Activated CD8-positive, alpha-beta T cell treated with anti-CD3 and anti-CD28 coated beads for 36 hours (primary cell): ENCODE measurements at places on chromosomes 7 and 10.

DNA sequence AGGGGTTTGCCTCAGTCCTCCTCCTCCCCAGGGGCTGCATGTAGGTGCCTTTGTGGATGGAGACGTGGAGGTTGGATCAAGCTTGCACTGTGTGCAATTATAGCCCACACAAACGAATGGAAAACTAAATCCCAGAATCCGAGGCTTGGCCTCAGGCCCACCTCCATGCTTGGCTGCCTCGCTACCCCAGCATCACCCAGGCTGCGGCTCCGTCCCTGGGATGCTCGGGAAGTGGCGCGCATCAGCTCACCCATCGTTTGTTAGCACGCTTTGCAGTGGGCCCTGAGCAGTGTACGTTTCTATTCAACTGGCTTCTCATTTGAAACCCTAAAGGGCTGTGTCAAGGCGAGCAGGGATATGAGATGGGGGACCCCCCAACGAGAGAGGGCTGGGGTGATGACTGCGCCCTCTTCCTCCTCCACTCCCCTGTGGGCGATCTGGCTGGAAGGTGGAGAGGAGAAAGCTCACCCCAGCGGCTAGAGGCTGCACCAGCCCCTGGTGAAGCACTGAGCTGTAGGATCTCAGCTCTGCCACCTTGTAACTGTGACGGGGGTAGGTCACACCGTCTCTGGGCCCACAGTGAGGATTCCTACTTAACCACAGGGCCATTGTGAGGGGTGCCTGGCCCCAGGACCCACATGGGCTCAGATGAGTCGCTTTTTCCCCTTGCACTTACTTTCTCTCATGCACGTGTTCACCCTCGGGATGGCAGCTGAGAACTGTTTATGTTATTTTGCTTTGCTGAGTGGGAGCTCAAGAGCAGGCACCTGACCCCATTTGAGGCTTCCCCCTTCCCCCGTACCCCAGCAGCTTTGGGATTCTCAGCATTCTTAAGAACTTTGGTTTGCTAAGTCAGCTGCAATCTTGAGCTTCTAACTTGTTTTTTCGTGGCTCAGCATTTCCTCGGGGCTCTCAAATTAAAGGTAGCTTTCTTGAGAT, 12.7 kb upstream of the BTBD16 start:
- H3K36me3 ChIP-seq: no peaks in the 10 kb centered on the region
- no peaks in the 10 kb centered on the region for H3K4me1 ChIP-seq
- H3K27ac ChIP-seq: no peak overlapping the region
- peaks cover 7% of the 10 kb centered on the region for H3K27me3 ChIP-seq

GRCh38 chr7:1053002-1053411, 8.7 kb downstream of the GPR146 start:
- H3K27ac ChIP-seq: no peak overlapping the region
- no peak overlapping the region for H3K4me3 ChIP-seq
- H3K36me3 ChIP-seq: no peaks in the 10 kb centered on the region
- DNase-seq: no peak
- peaks cover 36% of the 10 kb centered on the region for H3K4me1 ChIP-seq

DNA sequence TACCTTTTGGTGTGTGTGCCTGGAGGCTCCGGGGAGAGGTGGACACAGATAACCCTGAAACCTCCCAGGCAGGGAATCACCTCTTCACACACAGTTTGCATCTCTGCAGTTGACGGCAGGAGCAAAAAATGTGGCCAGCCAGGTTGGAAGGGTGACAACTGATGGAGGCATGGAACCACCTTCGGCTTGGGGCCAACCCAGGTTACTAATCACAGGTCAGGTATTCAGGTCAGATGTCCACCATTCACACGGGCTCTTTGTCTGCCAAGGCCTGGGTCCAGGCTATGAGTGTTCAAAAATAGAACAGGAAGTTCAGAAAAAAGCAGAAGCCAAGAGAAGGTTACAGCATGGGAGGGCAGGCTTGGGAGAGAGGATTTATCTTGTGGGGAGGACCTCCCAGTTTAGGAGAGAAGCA, 137.2 kb upstream of the EFCAB10 start:
- no peak overlapping the region for H3K27ac ChIP-seq
- H3K4me3 ChIP-seq: no peak overlapping the region
- H3K4me1 ChIP-seq: no peaks in the 10 kb centered on the region
- no peaks in the 10 kb centered on the region for H3K27me3 ChIP-seq
- H3K36me3 ChIP-seq: no peaks in the 10 kb centered on the region

DNA sequence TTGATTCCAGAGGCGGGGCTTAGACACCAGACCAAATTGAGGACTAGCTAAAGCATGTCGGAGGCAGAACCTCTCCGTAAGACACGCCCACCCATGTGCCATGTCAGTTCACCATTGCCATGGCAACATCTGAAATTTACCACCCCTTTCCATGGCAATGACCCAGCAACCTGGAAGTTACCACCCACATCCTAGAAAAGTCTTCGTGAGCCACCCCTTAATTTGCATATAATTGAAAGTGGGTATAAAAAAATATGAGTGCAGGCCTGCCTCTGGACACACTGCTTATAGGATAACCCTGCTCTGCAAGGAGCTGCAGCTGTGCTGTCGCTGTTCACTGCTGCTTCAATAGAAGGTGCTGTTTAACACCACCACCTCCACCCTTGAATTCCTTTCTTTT, 28.0 kb downstream of the TMEM270 start:
- H3K4me3 ChIP-seq: no peak overlapping the region
- no peak for DNase-seq
- no peak overlapping the region for H3K27ac ChIP-seq
- H3K27me3 ChIP-seq: peaks cover 21% of the 10 kb centered on the region
- H3K36me3 ChIP-seq: no peaks in the 10 kb centered on the region
- H3K4me1 ChIP-seq: peaks cover 8% of the 10 kb centered on the region

DNA sequence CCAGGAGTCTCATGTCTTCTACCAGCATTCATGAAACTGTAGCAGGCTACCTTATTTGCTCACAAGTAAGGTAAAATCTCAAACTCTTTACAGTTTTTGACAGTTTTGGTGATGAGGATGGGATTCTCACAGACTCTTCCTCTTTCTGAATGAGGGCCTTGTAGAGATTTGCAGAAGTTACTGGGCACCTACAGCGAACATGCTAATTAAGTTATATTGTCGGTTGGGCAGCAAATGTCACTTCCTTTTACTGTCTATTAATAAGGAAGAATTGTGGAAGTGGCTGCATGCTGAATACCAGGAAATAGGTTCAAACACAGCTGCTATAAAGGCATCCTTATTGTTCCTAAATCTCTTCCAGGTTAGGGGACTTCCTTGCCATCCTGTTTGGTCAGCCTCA, 189.6 kb downstream of the DNAJC1 start:
- H3K4me1 ChIP-seq: no peaks in the 10 kb centered on the region
- no peak overlapping the region for H3K4me3 ChIP-seq
- DNase-seq: no peak
- no peaks in the 10 kb centered on the region for H3K27me3 ChIP-seq
- peaks cover 10% of the 10 kb centered on the region for H3K36me3 ChIP-seq

DNA sequence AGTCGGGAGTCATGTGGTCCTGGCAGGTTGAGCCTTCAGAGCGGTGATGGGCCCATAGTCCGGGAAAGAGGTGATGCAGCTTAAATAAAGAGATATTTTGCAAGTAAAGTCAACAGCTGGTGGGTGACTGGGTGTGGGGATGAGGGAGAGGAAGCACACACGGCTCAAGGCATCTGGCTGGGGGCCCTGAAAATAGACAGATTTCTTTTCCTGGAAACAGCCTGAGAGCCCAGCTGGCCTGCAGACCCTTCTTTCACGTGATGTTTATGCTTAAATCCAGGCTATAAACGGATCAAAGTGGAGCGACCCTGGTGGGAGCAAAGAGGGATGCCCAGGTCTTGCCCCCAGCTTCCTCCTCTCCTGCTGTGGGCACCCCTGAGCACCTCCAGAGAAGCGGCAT, 149.1 kb downstream of the TEX36 start:
- no peaks in the 10 kb centered on the region for H3K27me3 ChIP-seq
- no peak overlapping the region for H3K4me3 ChIP-seq
- no peaks in the 10 kb centered on the region for H3K4me1 ChIP-seq
- H3K27ac ChIP-seq: no peak overlapping the region

GRCh38 chr7:69019437-69019836, 578.8 kb upstream of the AUTS2 start:
- no peaks in the 10 kb centered on the region for H3K27me3 ChIP-seq
- DNase-seq: no peak
- H3K27ac ChIP-seq: no peak overlapping the region
- H3K4me3 ChIP-seq: no peak overlapping the region
- no peaks in the 10 kb centered on the region for H3K4me1 ChIP-seq
- H3K36me3 ChIP-seq: no peaks in the 10 kb centered on the region

DNA sequence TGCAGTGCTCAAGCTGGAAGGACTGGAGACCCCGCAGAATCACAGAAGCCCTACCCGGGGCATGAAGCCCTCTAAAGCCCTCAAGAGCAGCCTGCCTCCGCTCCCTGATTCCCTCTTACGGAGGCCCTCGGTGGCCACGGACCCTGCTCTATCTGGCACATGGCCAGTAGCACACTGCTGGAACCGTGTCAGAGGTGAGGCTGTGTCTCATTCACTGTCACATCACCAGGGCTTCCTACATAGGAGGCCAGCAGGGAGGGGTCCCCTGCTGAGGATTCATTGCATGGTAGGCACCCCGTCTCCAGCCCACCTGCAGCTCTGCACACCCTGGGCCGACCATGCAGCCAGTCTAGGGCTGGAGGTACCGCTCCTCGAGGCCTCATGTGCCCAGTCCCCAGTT, 259.2 kb downstream of the TNS3 start:
- H3K27ac ChIP-seq: no peak overlapping the region
- DNase-seq: no peak
- H3K4me1 ChIP-seq: no peaks in the 10 kb centered on the region
- no peak overlapping the region for H3K4me3 ChIP-seq
- no peaks in the 10 kb centered on the region for H3K27me3 ChIP-seq
- no peaks in the 10 kb centered on the region for H3K36me3 ChIP-seq

DNA sequence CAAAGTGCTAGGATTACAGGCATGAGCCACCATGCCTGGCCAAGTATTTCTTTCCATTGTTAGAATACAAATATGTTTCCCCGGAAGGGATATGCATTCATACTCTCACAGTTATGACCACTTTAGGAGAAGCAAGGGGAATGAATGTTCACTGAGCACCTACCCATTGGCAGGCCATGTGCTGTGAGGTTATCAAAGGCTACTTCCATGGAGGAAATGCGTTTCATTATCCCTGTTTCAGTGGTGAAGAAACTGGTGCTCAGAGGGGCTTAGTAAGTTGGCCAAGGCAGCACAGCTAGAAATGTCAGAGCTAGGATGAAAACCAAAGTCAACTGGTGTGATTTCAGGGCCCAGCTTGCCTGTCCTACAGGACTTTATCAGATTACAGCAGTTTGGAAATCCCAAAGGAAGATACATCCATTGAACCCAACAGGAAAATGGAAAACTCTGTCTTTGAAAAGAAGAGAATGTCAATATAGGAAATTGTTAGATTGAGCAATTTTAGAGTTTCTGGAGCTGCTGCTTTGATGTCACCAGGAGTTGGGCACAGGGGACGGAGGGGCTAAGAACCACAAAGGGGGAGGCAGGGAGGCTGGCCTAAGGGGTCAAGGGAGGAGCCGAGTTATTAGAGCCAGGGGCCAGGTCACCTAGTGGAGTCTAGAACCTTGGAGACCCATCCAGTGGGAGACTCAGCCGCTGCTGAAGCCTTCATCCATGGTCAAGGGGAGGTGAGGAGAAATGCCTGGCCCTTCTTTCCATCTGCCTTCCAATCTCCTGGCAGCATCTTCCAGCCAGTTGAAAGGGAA, 319.8 kb downstream of the FRMD4A start:
- peaks cover 35% of the 10 kb centered on the region for H3K4me1 ChIP-seq
- H3K36me3 ChIP-seq: no peaks in the 10 kb centered on the region
- no peak overlapping the region for H3K4me3 ChIP-seq
- no peak for DNase-seq

GRCh38 chr10:18293536-18294510, 153.6 kb downstream of the CACNB2 start:
- no peak for DNase-seq
- peaks cover 3% of the 10 kb centered on the region for H3K27me3 ChIP-seq
- no peak overlapping the region for H3K4me3 ChIP-seq
- H3K36me3 ChIP-seq: no peaks in the 10 kb centered on the region
- H3K27ac ChIP-seq: no peak overlapping the region
- H3K4me1 ChIP-seq: no peaks in the 10 kb centered on the region

DNA sequence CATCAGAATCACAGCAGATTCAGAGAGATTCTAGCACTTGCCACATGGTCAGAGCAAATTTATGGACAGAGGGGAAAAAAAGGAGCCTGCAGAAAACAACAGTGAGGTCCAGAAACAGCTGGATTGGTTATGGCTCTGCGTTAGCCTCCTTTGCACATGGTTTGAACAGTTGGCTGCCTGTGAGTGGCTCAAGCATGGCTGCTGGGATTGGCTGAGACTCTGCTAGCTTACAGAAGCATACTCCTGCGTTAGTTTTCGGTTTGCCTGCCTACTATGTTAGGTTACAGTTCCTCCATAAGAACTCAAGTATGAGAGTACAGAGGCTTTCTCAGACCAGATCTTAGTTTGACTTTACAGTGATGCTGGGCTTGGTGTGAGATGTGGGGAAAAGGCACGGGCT, 80.7 kb upstream of the WDR11 start:
- no peaks in the 10 kb centered on the region for H3K36me3 ChIP-seq
- no peaks in the 10 kb centered on the region for H3K4me1 ChIP-seq
